ENCODE measurements at places on chromosomes 16 and 17.

DNA sequence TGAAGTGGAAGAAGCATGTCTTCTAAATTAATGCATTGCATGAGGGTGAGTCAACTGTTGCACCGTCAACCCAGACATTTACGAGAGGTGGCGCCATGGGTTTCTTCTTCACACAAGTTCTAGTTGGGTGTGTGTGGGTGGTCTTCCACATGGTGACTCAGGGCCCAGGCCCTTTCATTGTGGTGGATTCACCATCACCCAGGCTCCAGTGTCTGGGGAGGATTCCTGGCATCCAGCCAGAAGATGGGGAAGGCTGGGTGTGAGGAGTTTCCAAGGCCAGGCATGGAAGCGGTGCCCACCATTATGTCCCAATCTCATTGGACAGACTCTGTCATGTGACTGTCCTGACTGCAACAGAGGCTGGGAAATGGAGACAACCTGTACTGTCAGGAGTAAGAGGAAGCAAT, 21.4 kb upstream of the JPH3 start:
- DNase-seq = no peak

DNA sequence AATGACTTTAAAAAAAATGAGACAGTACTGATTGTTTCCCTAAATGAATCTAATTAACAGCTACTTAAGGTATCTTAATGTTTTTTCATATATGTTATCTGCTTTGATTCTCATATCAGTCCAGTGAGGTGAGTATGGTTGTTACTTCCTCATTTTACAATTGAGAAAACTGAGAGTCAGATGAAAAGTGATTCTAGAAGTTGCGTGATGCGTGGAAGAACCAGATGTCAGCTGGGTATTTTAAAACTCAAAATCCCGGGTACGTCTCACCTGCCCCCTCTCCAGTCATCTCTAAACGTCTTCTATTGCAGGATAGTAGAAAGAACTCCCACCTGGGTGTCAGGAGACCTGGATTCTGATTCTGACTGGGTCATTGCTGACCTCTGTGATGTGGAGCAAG, 89.2 kb downstream of the MAP2K6 start:
- no peak for DNase-seq

- DNase-seq = peak; percentile 62
Observed at GRCh38 chr17:38735161-38735997, 5.2 kb downstream of the CISD3 start.

GRCh38 chr17:50903604-50904517, 37.7 kb upstream of the TOB1 start:
- DNase-seq = no peak

DNA sequence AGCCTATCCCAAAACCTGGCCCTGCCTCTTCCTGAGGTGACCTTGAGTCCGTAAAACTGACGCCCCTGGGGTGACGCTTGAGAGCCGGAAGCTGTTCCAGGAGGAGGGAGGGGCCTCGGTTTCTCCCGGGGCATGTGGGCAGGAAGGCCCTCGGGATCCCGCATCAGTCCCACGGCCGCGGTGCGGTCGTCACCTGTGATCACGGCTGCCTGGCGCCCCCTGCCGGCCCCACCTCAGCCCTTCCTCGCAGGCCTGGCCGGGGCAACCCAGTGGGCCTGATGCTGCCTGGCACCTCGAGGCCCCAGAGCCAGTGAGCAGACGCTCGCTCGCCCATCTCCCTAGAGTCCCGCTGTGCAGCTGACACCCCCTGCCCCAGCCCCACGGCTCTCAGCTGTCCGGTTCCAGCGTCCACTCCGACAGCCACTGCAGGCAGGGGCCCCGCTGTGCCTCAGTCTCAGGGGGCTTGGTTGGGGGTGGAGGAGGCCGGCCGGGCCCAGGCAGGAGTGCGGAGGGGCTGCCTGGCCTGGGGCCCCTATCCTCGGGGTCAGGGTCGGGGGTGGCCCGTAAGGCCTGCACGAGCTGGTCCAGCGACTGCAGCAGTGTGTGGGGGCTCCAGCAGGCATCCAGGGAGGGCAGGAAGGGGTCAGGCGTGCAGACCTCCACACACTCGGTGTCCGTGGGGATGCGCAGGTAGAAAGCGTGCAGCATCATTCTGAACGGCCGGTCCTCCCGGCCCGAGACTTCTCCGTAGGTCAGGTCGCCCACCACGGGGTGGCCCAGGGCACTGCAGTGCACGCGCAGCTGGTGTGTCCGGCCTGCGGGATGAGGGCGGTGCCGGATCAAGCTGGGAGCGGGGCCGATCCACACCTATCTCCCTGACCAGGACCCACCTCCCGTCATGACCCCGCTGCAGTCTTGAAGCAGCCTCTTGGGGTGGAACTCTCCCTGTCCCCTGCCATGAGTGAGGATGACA, 2.3 kb downstream of the RPUSD1 start:
- peak; percentile 62 for DNase-seq

- no peak for DNase-seq
Observed at GRCh38 chr16:12971241-12971640, 69.8 kb downstream of the SHISA9 start.

DNA sequence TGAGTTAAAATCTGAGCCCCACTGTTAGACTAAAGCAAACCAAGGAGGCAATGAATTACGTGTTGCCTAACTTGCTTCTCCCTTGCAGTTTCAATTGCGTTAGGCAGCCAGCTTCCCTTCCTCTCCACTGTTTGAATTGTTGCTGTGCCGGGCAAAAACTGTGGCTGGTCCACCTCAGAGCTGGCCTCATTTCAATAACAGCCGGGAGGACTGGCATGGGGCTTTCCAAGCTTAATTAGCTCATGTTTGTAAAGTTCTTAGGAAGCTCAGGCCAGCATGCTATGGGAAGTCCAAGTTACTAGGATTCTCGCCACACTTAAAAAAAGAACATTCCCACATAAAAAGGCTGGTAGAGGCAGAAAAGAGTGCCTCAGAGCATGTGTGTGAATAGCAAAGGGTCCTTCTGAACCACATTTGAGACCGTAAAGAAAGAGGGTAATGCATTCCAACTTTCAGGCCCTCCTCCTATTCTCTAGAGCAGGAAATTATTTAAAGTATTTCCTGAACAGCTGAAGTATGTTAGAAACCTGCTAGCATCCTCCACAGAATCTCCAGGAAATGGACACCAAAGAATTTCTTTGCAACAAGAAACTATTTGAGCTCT, 79.0 kb upstream of the SMURF2 start:
- DNase-seq = no peak
